CD14-positive monocyte (primary cell): ENCODE measurements at places on chromosomes 2 and 18.

DNA sequence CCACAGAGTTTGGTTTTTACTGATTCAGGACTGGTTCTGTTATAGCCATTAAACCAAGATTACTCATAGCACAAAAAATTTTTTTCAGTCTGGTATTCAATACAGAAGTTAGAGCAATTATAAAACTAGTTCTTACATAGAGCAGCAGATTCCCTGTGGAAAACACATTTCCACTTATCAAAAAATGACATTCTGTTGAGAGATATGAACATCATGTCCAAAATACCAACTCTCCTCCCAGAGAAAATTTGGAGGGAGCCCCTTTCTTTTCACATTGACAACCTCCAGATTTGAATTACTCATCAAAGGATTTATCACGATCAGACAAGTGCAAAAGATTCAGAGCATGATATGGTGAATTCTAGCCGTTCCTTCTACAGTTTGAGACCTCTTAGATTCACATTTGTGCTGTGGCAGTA lies 126.8 kb upstream of the SERPINE2 start:
- no peaks in the 10 kb centered on the region for H3K36me3 ChIP-seq
- no peak for DNase-seq
- H3K27ac ChIP-seq, result no peak overlapping the region
- no peak overlapping the region for H3K4me3 ChIP-seq

DNA sequence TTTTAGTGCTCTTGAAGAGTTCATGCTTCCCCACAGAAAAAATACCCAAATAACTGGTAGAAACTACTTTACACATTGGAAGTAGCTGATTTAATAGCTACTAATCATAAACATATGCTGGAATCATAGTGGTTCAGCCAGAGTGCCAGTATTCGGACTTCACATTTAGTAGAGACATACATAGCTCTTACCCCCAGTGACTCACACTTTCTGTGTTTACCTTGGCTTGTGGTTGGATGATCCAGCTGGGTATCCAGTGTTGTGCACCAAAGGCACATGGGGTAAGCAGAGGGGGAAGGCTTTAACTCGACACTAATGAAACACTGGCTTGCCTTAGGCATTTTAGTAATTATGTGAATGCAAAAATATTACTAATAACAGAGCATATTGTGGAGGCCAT lies 18.1 kb downstream of the ARHGAP28 start:
- H3K27ac ChIP-seq, result no peak overlapping the region
- no peak for DNase-seq
- no peak overlapping the region for H3K4me3 ChIP-seq
- H3K27me3 ChIP-seq, result no peaks in the 10 kb centered on the region
- no peaks in the 10 kb centered on the region for H3K4me1 ChIP-seq

DNA sequence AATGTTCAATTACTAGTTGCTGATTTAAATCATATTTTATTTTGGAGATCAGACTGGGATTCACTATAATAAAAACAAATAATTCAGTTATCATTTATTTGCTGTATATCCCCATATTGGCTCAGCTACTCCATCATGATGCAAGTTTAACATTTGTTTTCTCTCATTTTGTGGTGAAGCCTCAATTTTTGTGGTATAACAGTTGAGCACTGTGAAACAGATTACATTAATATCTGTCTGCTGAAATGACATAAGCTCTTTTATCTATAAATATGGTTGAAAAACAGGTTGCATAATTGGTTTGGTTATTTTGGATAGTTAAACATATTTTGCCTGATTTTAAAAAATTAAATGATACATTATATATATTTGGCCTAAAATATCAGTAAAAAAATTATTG lies 67.7 kb downstream of the DPP4 start:
- no peak overlapping the region for H3K4me3 ChIP-seq
- DNase-seq, result no peak
- peaks cover 15% of the 10 kb centered on the region for H3K4me1 ChIP-seq
- no peaks in the 10 kb centered on the region for H3K36me3 ChIP-seq

DNA sequence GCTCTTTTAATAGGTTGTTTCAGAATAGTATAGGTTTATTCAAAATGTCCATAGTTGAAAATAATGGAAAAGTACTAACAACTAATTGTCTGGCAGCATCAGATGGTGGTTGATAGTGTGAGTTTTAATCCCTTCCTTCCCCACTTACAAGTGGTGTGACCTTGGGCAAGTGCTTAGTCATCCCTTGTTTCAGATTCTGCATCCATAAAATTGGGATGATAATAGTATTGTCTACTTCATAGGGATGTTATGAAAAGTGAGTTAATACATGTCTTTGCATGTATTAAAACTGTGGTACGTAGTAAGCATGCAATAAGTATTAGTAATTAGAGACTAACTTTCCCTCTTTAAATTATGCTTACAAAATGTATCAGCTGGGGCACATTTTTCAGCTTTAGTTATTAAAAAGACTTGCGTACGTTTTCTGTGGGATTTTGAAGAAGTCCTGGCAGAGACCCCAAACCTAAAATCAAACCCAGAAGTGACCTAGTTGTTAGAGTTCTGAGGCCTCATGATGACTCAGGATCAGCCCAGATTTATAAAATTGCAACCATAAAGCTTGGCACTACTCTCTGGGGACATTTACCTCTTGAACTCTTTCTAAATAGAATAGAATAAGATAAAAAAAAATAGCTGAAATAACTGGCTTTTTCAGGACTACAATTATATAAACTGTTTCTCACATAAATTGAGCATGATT lies 8.6 kb downstream of the ITGA4 start:
- H3K4me1 ChIP-seq, result peaks cover 25% of the 10 kb centered on the region
- H3K36me3 ChIP-seq, result peaks cover 52% of the 10 kb centered on the region

- DNase-seq, result no peak
- no peak overlapping the region for H3K27ac ChIP-seq
- no peaks in the 10 kb centered on the region for H3K27me3 ChIP-seq
- peaks cover 16% of the 10 kb centered on the region for H3K4me1 ChIP-seq
- no peaks in the 10 kb centered on the region for H3K36me3 ChIP-seq
- no peak overlapping the region for H3K4me3 ChIP-seq
Observed at GRCh38 chr2:8054070-8054469, 627.8 kb upstream of the ID2 start.

DNA sequence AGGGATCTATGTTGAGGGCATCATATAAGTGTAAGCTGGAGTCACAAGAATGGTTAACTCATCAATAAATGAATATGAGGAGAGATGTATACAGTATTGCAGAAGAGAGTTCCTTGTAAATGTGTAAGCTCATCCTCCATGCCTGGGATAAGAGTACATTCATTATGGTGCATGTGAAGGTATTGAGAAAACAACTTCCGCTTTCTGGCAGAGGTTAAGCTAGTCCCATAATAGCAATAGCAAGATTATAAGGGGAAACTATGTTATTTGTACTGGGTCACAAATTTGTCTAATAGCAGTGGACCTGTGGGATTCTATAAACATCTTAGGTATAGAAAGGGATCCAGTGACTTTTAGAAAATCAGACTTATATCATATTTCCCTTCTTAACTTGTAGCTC lies 44.1 kb downstream of the SCN2A start:
- no peak overlapping the region for H3K4me3 ChIP-seq
- no peak overlapping the region for H3K27ac ChIP-seq
- H3K4me1 ChIP-seq, result no peaks in the 10 kb centered on the region
- no peaks in the 10 kb centered on the region for H3K27me3 ChIP-seq
- no peak for DNase-seq
- no peaks in the 10 kb centered on the region for H3K36me3 ChIP-seq

DNA sequence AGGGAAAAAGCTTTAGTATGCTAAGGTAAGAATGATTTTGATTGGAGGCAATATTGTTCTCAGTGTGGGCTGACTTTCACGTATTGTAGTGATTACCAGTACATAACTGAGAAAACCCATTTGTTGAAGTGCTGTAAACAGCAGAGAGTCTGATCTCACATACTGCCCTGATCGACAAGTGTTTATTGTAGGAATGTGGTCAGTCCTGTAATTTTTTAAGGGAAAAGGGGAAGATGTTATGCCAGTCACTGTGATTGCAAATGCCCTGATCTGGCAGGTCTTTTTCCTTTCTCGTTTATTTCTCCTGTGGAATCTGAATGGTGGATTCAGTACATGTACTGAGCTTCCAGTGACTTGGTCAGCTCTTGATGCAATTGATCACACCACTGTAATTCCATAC lies 11.5 kb downstream of the SPATS2L start:
- no peak for DNase-seq
- no peaks in the 10 kb centered on the region for H3K27me3 ChIP-seq
- H3K4me1 ChIP-seq, result no peaks in the 10 kb centered on the region
- no peaks in the 10 kb centered on the region for H3K36me3 ChIP-seq
- H3K27ac ChIP-seq, result no peak overlapping the region
- no peak overlapping the region for H3K4me3 ChIP-seq

DNA sequence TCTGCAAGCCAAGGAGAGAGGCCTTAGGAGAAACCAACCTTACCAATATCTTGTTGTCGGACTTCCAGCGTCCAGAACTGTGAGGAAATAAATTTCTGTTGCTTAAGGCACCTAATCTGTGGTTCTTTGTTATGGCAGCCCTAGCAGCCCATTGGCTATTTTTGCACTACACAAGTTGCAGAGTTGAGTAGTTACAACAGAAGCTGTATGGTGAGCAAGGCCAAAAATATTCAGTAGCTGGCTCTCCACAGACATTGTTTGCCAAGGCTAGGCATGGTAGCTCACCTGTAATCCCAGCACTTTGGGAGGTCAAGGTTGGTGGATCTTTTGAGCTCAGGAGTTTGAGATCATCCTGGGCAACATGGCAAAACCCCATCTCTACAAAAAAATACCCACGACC lies 27.1 kb upstream of the SCYGR1 start:
- H3K4me3 ChIP-seq, result peak overlapping the region; percentile 63
- H3K27me3 ChIP-seq, result no peaks in the 10 kb centered on the region
- peak; percentile 24 for DNase-seq
